ENCODE measurements at places on chromosomes 5 and 9.

GRCh38 chr5:57172466-57173318 lies 1.2 kb upstream of the GPBP1 start:
- no peak for DNase-seq

DNA sequence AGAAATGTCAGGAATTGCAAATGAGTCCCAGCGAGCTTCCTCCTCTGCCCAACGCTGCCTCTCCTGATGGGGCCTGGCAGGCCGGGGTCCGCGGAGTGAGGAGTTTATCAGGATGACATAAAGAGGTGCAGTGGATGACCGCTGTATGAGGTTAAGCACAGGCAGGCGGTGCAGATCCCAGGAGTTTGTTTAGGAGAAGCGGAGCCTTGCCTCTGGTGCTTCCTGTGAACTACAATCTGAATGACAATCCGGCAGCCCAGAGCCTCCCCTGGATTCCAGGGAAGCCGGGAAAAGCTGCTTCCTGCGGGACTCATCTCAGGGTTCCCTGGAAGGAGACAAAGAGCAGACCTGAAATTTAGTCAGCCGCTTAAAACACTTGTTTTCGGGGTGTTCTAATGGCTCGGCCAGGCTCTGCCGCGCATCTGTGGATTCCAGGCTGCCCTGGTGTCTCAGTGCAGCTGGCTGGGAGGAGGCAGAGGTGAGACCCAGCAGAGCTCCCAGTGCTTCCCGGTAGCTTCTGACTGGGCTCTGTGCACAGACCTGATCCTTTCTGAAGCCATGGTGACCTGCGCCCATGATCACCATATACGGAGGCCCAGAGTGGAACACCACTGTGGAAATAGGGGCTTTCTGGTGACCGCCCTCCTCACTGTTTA lies 69.8 kb upstream of the IRX4 start:
- DNase-seq = peak; percentile 68

DNA sequence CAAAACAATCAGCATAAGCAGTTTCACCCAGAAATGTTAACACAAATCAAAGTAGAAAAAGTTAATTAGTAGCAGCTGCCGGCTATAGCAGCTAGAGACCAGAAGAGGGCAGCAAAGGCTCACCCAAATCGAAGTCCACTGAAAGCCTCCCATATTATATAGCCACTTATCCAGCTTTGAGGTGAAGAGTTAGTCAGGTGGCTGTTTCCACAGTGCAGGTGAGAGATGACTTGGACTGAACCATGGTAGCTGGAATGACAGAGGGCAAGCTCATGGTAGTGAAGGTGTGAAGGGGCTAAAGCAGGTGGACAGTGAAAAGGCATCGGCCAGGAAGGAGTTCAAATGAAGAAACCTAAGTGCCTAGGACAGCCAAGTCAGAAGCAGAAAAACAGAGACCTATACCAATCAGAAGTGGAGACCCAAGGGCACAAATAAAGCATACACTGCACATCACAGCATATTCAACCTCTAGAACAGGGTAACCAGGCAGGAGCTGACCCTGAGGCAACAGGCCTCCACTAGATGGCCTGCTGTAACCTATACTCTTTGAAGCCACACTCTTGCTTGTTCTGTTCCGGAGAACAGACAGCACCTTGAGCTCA lies 7.2 kb upstream of the RNF38 start:
- no peak for DNase-seq

DNA sequence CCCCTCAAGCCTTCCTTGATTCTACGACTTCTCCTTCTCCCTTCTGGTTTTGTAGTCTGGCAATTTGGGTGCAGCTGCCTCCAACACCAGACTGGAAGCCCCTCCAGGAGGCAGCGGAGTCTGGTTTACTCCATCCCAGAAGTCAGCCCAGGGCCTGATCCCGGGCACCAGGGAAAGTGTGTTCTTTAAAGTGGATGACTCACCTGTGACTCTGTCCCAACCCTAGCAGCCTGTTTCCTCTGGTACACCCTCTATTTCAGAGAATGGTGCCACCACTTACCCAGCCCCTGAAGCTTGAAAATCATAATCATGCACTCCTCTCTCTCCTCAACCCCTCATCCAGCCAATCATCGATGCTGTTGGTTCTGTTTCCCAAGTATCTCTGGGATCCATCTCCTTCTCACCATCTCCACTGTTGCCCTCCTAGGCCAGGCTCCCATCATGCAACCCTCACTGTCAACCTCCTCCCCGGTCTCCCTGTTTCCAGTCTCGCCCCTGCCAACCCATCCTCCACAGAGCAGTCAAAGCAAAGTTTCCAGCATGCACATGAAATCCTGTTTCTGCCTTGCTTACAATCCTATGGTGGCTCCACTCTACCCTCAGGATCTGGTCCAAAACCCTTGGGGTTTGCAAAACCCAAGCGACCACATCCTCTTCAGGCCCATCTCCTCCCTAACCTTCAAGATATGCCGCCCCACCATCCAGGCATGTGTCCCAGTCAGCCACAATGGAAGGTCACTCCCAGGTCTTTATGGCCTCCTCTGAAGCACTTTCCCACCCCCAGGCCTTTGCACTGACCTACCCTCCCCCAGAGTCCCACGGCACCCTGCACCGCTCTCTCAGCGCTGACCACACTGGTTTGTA lies 10.5 kb downstream of the LHX6 start:
- no peak for DNase-seq

DNA sequence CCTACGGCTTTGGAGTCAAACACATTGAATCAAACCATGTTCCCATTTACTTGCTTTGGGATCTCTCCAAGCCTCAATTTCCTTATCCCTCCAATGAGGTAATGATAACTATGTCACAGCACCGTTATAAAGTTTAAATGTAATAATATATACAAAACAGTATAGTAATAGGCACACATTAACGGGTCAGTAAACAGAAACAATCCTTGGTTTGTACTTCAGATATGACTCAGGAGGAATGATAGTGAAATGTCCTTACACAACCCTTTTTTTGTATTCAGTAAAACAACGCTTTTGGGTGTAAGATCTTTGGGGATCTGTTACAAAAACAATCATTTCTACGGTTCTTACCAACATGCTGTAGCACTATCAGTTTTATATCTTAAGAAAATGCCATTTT lies 178.5 kb upstream of the GNA14 start:
- DNase-seq = no peak

GRCh38 chr9:121857928-121858327 lies 206.5 kb downstream of the DAB2IP start:
- peak; percentile 41 for DNase-seq

GRCh38 chr5:84480873-84481637 lies 96.4 kb upstream of the EDIL3 start:
- no peak for DNase-seq

DNA sequence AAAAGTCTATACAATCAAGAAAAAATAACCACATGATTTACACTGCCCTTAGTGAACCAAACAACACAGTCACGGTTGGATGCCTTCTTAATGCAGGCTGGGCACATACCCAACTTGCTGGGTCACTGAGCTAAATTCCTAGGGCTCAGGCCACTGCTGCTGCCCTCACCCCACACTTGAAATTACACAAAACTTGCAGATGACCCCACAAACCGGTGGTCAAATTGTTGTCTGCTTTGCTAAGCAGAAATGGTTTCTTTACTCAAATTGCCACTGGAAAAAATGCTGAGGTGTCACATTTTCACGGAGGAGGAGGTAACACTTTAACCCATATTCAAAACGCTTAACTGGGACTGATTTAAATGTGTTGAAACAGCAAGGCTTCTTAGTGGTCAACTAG lies 62.4 kb downstream of the HMHB1 start:
- DNase-seq = no peak

- DNase-seq = no peak
These were observed 38.7 kb downstream of the TSTD2 start for GRCh38 chr9:97594381-97594921.

- no peak for DNase-seq
These were observed 43.7 kb upstream of the PRSS3 start for GRCh38 chr9:33751536-33752129.

DNA sequence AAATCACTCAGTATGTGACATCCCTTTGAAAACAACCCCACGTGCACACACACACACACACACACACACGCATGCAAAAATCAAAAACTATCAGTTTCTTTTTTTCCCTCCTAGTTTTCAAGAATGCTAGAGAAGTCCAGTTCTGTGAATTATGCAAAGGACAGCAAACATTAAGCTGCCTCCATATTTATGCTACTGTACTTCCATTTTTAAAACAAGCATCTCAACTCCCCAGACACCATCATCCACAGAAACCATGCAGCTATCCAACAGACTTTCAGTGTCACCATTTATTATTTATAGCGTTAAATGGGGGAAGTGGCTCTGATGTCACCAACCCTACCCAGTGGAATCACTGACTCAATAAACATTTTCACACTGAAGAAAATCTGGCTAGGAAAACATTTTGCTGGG lies 1.6 kb downstream of the FBXW11 start:
- DNase-seq = no peak

GRCh38 chr9:14849296-14849695 lies 60.9 kb downstream of the FREM1 start:
- DNase-seq = no peak

DNA sequence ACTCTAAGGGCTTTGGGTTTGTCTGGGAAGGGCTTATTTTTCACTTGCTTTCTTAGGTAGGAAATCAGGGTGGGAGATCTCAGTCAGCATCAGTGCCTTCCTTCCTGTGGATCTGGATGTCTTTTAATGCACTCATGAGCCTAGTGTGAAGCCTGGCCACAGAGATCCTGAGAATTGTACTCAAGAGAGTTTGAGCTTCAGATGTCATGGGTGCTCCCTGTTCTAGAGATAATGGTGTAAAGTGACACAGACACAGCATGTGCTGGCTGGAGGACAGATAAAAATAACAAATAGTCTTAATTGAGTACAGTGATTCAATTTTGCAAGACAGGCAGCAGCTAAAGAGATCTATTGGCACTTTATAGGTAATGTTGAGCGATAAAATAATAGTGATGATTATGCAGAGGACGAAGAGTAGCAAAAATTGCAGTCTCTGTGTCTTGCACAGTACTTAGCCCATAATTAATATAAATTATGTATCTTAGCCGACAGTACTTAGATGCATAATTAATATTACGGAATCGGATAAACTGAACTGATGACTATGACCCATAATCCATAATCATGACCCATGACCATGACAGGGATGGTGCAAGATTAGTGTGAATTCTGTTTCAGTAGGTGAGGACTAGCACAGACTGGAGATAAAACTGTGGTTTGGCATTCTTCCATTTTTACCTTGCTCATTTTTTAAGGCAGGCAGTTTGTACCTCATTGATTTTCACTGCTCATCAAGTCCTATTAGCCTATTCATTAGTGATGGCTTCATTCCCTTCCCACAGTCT lies 408.7 kb upstream of the PIK3R1 start:
- DNase-seq = no peak

DNA sequence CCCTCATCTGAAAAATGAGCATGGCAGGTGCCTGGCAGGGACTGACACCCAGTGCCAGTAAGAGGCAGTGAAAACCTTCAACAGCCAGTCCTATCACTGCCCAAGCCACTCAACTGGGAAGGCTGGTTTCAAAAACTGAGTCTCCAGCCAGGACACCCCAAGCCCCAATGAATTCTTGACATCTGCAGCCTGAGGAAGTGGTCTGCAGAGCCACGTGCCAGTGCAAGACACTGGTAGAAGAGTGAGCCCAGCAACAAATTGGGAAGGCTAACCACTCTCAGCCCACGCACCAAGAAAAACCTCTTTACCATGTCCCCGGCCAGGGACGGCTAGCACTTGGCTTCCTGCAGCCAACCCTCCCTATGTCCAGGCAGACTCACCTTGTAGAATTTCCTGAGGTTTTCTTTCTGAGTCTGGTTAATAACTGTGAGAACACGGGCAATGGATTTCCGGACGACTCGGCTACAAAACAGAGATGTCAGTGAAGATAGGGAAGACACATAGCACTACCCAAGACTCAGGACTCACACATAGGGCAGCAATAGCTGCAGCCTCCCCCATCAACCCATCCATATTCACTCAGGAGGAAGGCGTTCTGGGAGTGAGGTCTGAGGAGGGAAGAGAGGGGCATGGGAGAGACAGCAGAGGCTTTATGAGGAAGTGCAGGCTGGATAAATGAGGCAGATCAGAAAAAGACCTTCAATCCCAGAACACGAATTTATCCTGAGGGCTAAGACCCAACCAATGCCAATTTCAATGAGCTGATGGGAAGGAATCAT lies 1.8 kb downstream of the RPL35 start:
- DNase-seq = no peak

DNA sequence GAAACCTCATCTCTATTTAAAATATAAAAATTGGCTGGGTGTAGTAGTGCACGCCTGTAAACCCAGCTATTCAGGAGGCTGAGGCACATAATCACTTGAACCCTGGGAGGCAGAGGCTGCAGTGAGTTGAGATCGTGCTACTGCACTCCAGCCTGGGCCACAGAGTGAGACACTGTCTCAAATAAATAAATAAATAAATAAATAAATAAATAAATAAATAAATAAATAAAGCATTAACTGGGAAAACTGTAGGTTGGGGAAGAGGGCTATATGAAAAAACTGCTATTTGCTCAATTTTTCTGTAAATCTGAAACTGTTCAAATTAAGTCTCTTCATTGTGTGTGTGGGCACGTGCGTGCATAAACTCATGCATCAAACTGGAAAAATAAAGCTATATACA lies 59.9 kb upstream of the RAPGEF6 start:
- no peak for DNase-seq
